ENCODE measurements at places on chromosomes 2 and 18.

- DNase-seq, result no peak
Measured at GRCh38 chr18:5527603-5528002, 16.2 kb downstream of the EPB41L3 start.

DNA sequence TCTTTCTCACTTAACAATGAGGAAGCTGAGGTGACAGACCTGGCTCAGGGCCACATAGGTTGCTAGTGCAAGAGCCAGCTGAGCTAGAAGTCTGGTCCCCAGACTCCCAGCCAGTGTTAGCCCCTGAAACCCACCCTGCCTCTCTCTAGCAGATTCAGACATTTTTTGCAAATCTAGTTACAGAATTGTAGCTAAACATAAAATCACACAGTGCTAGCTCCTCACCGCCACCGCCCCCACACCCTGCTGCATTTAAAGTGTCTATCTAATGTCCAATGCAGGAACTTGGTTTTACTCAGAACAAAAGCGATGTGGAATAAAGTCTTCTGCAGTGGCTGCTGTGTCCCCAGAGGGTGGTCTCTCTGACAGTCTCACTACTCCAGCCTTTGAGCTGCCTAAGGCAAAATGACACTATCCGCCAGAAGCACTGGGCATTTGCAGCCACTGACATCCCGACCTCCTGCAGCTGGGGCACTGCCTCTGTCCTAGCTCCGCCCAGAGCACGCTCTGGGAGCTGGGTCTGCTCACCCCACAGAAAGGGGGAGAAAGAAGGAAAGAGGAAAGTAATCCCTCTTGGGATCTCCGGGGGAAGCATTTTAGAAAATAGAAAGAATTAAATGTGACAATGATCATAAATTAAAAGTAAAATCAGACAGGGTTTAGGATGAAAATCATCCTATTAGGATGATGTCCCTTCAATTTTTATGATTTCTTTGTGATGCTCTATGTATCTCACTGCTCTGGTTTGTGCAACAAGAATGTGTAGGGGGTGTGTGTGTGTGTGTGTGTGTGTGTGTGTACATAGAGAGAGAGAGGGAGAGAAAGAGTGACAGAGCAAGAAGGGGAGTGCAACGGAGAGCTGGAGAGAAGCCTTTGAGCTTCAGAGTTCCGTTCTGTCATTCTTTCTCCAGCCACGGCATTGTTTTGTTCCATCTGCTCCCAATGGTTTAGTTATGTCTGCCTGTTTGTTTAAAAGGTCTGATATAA, 50.5 kb upstream of the ST8SIA3 start:
- DNase-seq, result no peak

- no peak for DNase-seq
Measured at GRCh38 chr2:99670768-99671734, 181.2 kb upstream of the REV1 start.

GRCh38 chr2:15939854-15940660, at the start of gene MYCN:
Gene MYCN (plus strand): TSS chr2:15940550. CDS start chr2:15942065, 1,515 bp downstream.
- DNase-seq, result peak; percentile 37

DNA sequence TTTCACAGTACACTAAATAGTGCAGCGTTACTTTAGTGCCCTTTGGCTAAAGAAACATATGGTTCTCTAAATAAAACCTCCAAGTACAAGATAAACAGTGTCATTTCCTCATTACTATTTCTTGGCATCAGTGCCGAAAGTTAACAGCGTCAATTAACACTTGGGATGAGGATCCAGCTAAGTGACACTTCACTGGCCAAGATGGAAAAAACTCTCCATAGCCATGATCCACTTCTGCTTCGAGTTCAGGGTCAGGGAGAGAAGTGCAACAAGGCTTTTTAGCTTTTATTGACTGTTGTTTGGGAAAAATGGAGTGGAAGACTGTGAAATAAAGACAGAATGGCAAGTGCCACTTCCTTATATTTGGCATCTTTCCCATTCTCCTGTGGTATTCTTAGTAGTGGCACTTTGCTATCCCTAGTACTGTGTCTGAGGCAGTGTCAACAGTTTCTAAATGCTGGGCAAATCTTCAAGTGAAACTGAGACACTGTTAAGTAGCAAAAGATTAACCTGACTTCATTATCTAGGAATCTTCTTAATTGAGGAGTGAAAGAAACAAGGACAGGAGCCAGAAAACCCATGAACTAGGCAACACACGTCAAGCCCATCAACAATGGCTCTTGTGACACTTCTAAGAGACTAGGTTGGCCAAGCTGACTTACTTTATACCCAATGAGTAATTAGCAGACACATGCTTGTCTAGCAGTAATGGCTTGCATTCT, 222.5 kb upstream of the SESTD1 start:
- no peak for DNase-seq

GRCh38 chr2:187497858-187498463, 49.9 kb upstream of the CALCRL start:
- DNase-seq, result no peak
